Activated T-cell treated with anti-CD3 and anti-CD28 coated beads, Interleukin-2, amount 50 U/mL, for 24 hours (primary cell): ENCODE measurements at places on chromosomes 6 and 20.

GRCh38 chr6:85792254-85792653 is 149.6 kb upstream of the SYNCRIP start:
- no peak for DNase-seq

DNA sequence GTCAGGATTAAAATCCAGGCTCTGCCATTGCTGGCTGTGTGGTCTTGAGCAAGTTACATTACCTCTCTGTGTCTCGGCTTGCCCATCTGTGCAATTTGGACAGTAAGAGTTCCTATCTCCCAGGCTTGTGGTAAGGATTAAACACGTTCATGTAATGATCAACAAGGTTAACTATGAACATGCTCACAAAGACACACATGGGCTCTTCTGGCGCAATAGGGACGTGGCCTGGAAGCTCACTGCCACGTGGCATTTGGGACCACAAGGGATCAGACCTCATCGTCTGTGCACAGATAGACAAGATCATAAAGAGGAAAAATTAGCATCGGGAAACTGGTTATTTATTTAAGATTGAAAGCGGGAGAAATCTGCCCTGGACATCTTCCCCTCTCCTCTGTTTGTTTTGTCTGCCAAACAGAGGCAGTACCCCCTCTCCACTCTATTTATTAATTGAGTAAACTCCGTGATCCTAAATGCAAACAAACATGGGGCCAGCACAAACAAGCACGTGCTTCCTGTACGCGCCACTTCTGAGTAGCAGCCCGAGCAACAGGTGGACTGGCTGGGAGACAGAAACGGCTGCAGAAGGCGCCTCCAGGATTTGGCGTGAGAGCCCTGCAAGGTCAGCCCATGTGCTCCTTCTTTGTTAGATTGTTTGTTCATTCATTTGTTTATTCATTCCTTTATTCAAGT is 95.0 kb downstream of the CDH26 start:
- no peak for DNase-seq

- DNase-seq: no peak
Measured at GRCh38 chr20:926670-927069, 10.5 kb upstream of the ANGPT4 start.

GRCh38 chr6:100695445-100695844 is 185.7 kb downstream of the ASCC3 start:
- DNase-seq: no peak

- DNase-seq: no peak
Measured at GRCh38 chr20:46674253-46675083, 14.8 kb downstream of the TP53RK start.

DNA sequence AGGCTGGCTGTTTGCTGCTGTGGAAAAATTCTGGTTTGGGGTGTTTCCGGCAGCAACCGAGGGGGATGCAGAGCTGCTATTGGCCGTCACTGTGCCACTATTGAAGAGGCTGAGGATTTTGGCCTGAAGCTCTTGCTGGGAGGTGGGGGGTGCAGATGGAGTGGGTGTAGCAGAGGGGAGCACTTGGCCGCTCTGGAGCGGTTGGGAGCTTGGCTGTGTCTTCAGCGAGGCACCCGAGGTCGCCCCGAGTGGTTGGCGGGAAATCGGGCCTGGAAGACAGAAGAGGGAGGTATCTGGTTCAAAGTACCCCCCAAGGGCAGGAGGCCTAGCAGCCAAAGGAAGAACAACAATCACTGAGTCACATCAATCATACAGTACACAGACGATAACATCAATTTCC is 27.1 kb downstream of the NCOA5 start:
- DNase-seq: no peak

GRCh38 chr6:43858161-43859153 is 88.4 kb downstream of the VEGFA start:
- no peak for DNase-seq

DNA sequence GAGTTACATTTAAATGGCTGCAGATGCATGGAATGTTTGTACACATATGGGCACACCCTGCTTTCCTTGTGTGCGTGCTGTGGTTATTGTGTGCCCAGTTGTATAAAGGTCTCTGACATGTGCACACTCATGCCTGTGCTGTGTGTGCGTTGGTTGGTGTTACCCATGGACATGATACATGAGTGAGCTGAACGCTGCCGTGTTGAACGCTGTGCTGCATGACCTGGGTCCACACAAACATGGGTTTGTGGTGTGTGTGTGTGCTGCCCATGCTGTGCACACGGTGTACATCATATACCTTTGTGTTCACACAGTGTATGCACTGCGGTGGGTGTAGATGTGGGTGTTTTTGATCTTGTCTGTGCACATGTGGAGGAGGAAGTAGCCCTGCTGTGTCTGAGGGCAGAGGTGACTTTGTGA is 54.4 kb downstream of the TOX2 start:
- DNase-seq: peak; percentile 31

DNA sequence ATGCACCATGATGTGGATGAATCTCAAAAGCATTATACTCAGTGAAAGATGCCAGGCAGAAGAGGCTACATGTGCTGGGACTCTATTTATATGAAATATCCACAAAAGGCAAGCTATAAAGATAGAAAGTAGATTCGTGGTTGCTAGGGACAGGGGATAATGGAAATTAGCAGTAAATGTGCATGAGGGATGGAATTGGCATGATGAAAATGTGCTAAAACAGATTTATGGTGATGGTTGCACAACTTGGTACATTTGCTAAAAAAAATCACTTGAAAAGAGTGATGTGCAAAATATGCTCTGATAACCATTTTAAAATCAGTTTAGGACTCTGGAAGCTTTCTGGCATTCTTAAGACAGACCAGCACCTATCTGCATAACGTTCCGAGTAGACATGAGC is 61.6 kb downstream of the ALDH8A1 start:
- no peak for DNase-seq

DNA sequence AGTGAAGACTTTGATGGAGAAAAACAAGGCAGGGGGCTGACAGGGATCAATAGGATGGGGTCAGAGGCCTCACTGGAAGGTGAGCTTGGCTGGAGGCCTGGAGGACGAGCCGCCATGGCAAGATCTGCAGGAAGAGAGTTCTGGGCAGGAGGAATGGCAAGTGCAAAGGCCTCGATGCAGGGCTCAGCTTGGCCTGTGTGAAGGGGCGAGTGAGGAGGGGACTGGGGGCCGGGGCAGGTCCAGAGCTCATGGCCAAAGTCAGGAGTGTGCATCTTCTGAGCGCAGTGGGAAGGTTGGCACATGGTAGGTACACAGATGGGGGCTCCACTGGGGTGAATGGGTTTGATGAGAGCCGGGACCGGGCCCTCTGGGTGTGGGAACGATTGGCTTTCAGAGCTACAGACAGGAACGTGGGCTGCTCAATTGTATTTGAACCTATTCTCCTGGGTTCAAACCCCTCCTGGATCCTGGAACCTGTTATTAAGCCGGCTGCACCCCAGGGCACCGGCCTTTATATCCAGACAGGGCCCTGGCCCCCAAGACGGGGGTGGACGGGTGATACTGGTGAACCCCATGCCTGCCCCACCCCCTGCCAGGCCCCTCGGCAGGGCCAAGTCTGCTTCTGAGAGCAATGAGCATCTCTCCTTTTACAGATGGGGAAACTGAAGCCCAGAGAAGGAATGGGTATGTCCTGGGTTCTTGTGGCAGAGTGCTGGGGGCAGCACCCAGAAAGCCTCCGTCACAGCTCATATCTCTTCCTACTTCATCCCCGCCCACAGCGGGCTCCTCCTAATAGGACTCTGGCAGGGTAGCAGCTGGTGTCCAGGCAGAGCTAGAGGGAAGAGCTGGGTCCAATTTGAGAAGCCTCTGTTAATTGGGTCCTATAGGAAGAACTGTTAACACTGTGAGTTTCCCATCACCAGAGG is 106.1 kb downstream of the CEBPB start:
- DNase-seq: no peak

DNA sequence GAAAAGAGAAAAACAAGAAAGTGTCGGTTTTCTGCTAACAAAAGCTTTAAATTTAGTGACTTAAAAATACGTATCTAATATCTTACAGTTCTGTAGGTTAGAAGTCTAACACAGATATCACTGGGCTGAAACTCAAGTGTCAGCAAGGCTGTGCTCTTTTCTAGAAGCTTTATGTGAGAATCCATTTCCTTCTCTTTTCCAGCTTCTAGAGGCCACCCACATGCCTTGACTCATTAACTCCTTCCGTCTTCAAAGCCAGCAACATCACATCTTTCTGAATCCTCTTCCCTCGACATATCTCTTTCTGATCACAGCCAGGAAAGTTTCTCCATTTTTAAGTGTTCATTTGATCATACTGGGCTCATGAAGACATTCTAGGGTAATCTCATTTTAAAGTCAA is 262.0 kb downstream of the MAFB start:
- no peak for DNase-seq

GRCh38 chr20:19996917-19997316 is 20.2 kb upstream of the NAA20 start:
- no peak for DNase-seq

DNA sequence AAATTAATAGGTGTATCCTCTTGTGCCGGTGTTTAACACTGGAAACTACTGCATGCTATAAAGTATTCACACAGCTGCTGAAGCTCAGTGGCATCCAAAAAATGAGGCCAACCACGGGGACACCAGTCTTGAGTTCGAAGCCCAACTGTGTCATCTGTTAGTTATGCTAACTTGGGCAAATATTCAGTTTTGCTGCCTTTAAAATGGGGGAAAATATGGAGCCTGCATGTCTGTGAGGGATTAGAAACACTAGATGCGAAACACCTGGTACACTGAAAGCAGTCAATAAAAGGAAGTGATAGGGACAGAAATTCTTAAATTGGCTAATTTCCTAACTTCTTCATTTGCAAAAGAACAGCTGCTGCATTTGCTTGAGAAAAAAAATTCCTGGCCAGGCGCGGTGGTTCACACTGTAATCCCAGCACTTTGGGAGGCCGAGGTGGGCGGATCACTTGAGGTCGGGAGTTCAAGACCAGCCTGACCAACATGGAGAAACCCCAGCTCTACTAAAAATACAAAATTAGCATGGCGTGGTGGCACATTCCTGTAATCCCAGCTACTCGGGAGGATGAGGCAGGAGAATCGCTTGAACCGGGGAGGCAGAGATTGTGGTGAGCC is 36.6 kb upstream of the MLIP start:
- no peak for DNase-seq

GRCh38 chr6:30781395-30781742 is 37.0 kb upstream of the IER3 start:
- no peak for DNase-seq

DNA sequence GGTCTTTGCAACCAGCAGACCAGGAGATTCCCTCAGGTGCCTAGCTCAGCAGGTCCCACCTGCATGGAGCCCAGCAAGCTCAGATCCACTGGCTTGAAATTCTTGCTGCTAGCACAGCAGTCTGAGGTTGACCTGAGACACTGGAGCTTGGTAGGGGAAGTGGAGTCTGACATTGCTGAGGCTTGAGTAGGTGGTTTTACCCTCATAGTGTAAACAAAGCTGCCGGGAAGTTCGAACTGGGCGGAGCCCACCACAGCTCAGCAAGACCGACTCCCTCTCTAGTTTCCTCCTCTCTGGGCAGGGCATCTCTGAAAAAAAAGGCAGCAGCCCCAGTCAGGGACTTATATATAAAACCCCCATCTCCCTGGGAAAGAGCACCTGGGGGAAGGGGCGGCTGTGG is 34.3 kb downstream of the PRSS35 start:
- DNase-seq: no peak

GRCh38 chr6:51529240-51529639 is 558.2 kb downstream of the PKHD1 start:
- no peak for DNase-seq

DNA sequence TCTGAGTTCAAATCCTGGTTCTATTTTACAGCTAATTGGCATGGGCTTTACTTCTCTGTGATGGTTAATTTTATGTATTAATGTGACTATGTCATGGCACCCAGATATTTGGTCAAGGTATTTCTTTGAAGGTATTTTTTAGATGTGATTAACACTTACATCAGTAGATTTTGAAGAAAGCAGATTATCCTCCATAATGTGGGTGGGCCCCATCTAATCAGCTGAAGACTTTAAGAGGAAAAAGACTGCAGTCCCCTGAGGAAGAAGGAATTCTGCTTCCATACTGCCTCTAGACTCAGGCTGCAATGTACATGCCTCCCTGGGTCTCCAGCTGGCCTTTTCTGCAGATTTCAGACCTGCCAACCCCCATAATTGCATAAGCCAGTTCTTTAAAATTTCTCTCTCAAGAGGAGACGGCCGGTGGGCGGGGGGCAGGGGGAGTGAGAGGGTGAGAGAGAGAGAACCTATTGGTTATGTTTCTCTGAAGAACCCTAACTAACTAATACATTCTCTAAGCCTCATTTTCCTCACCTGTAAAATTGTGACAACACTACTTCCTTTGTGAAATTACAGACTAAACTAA is 338.2 kb upstream of the PRDM1 start:
- DNase-seq: no peak

GRCh38 chr6:11950109-11950508 is 62.0 kb upstream of the HIVEP1 start:
- DNase-seq: no peak

GRCh38 chr20:59143326-59143725 is 20.3 kb upstream of the ZNF831 start:
- no peak for DNase-seq

DNA sequence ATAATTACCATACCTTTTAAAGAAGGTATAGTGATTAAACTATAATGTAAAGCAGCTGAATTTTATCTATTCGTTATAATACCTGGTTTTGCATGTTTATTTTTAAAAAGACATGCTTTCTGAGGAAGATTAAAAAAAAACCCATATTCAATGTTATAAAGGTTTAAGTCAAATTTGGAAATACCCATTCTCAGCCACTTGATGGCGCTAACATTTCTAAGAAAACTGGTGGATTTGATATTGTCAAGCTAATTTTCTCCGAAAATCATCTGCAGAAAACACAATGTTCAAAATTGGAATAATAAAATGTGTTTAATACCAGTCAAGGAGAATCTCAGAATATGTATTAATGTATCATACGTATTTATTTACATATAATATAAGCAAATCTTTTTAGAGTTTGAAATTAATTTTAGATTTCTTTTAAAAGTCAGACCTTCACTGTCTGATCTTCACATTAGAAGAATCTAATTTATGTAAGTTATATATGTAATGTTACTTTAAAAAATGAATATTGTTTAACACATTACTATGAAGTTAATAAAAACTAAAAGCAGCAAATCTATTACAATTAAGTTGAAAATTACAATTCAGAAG is 35.0 kb downstream of the SHPRH start:
- no peak for DNase-seq

GRCh38 chr6:160028487-160029275 is 59.8 kb downstream of the IGF2R start:
- no peak for DNase-seq

- DNase-seq: no peak
Measured at GRCh38 chr20:16271450-16271849, 301.8 kb downstream of the KIF16B start.

DNA sequence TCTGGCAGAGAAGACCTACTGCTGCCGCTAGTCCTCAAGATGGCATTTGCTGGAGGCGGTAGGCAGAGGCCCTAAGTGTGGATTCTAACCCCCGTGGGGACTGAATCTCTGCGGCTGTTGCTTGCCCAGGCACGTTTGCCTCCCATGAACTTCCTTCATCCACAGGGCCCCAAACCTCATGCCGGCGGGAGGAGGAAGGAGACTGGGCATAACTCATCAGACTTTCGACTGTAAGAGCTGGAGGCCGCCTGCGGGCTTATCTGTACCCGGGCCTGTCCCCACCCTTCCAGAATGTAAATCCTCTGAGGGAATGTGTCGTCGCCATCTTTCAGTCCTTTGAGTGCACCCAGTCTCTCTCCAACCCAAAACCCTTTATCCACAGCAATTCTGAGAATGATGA is 990 bp downstream of the ZFP57 start:
- no peak for DNase-seq

- no peak for DNase-seq
Measured at GRCh38 chr6:148955441-148955840, 208.6 kb downstream of the UST start.
